ENCODE measurements at places on chromosomes 3 and 15. TPM values are rescaled to one million over a fixed set of nuclear protein-coding genes. Genes with fewer than 3 reads are reported as not detected.

DNA sequence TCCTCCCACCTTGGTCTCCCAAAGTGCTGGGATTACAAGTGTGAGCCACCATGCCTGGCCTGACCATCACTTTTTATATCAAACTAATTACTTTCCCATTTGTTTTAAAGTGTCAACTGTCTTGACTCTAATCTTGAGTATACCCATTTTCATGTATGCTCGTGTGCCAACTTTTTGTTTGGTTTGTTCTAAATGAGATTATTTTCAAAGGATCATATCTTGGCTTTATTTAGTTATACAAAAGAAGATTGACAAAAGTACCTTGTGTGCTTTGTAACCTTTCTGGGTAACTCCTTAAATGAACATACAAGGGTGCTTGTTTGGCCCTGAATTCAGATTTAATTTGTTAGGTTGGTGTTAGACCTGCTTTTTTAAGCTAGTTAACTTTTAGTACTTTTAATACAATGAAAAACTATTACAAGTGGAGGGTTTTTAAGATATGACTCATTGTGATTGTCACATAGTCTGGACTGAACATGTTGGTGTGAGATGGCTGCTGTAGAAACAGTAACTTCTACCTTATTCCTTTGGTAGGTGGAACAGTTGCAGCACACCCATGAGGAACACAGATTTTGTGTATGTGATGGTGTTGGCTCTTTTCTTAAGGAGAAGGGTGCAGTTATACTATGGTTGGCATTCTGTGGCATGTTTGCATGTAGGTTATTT is 10.7 kb downstream of the KIF23 start:
- DNase-seq, result no peak

Gene TMCO5A
- not detected for total RNA-seq

DNA sequence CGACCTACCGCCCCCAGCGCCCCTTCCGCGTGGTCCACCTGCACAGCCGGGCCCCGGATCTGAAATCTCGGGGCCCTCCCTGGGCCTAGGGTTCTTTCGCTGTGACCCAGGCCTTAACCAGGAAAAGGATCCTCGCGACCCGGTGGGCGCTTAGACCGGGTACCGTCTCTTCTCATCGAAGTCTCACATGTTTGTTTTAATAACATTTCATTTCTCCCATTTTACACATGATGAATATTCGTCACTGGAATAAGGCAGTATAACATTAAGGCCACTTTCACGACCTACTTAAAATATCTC is 277 bp upstream of the DALRD3 start:
- no peak for DNase-seq

GRCh38 chr15:101009176-101009575 is 90.0 kb downstream of the LRRK1 start:
- no peak for DNase-seq

- no peak for DNase-seq
Observed at GRCh38 chr3:18968120-18968519, 180.2 kb upstream of the KCNH8 start.

Gene PLEKHO2
- total RNA-seq, result 50.1 TPM

- no peak for DNase-seq
Observed at GRCh38 chr3:10764259-10765051, 51.6 kb upstream of the SLC6A11 start.

Gene TMEM212
- total RNA-seq, result not detected

Gene SRPRB
- 35.7 TPM for total RNA-seq

GRCh38 chr3:134430174-134430573 is 55.6 kb downstream of the ANAPC13 start:
- no peak for DNase-seq

GRCh38 chr3:27354588-27355203 is 14.5 kb downstream of the NEK10 start:
- DNase-seq, result no peak

DNA sequence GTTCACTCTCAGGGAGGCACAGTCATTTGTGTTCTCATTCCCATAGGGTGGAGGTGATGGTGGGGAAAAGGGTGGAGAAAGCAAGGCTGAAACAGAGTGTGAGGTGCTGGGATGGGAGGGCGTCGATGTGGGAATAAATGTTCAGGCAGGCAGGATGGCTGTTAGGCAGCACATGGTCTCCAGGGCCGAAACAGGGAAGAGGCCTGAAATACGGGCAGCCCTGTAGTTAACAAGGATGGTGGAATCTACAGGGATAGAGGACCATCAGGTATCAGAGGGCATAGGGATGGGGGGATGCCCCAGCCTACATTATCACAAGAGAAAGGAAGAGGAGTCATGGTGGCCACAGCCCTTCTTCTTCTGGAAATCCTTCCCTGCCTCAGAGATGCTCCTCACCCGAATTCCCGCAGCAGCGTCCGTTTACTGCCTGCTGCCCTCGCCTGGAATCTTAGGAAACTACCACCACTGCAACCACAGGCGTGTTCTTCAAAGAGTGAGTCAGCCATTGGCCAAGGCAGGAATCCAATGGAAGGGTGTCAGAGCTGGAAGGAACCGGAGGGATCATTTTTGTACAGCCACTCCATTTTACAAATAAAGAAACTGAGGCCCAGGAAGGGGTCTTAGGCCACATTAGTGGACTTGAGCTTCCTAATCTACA is 49.7 kb upstream of the POMGNT2 start:
- DNase-seq, result peak; percentile 86
